ENCODE measurements at places on chromosomes 1 and 21.
A peak's percentile ranks its signal among the peaks of the same experiment; 100 is the strongest.

- no peak for DNase-seq
Measured at GRCh38 chr21:43942621-43943020, 69.5 kb upstream of the TRAPPC10 start.

DNA sequence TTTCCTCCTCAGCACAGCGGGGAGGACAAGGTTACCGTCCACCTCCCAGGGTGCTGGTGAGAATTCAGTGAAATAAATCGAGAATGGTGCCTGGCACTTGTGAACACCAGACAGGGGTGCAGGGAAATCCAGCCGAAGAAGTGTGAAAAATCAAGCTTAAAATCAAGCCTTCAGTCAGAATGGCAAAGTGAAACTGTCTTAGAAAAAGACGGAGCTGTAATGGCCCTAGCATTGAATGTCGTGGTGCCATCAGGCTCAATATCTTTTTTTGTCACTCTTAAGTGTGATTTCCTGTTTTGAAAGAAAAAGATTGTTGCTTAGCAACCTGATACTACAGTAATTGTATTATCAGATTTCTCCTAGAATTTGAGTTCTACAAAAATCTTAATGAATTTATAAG is 22.1 kb downstream of the EDARADD start:
- no peak for DNase-seq

- DNase-seq: no peak
Measured at GRCh38 chr1:79264975-79265818, 258.7 kb upstream of the ADGRL4 start.

GRCh38 chr1:178470411-178470960 is 26.3 kb downstream of the CLEC20A start:
- DNase-seq: peak; percentile 28

DNA sequence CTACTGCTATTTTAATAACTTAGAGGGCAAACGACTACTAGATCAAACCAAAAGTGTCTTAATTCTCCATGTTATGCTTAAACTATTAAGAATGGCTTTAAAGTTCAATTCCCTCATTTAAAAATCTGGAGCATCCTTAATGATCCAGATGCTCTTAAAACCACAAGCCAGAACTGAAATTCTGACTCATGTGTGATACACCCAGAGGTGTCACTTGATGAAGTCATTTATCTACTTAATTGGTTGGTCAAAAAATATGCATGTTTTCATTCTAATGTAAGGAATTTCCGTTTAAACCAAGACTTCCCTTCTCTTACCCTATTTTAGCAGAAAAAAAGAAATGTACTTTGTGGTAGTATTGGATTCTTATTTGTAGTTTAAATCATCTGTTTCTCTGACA is 1261.2 kb upstream of the B3GALT2 start:
- no peak for DNase-seq

- peak; percentile 52 for DNase-seq
Measured at GRCh38 chr1:69737527-69738185, 169.9 kb downstream of the LRRC7 start.
